NCI-H1436 treated with DMSO at 0.1 percent for 48 hours (cell line): ENCODE measurements at places on chromosomes 11 and 22.

DNA sequence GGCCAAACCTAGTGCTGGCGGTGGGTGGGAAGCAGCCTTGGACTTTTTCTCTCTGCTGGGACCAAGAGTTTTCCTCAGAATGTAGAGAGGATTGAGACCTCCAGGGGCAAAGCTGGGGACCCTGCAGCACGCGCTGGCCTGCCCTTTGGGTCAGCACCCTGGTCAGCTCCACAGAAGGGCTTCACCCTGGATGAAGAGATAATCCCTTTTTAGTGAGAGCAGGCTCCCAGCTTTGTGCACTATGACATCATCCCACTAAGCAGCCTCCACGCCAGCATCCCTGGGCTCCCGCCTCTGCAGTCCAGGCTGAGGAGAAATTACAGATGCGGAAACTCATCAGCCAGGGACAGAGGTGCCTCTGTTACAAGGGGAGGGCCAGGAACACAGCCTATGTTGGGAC, 23.5 kb downstream of the DRICH1 start:
- DNase-seq: no peak

- DNase-seq: no peak
These were observed 72.6 kb downstream of the DEPDC5 start for GRCh38 chr22:31826443-31826842.

GRCh38 chr11:3015796-3016195, 23.7 kb upstream of the NAP1L4 start:
- no peak for DNase-seq

DNA sequence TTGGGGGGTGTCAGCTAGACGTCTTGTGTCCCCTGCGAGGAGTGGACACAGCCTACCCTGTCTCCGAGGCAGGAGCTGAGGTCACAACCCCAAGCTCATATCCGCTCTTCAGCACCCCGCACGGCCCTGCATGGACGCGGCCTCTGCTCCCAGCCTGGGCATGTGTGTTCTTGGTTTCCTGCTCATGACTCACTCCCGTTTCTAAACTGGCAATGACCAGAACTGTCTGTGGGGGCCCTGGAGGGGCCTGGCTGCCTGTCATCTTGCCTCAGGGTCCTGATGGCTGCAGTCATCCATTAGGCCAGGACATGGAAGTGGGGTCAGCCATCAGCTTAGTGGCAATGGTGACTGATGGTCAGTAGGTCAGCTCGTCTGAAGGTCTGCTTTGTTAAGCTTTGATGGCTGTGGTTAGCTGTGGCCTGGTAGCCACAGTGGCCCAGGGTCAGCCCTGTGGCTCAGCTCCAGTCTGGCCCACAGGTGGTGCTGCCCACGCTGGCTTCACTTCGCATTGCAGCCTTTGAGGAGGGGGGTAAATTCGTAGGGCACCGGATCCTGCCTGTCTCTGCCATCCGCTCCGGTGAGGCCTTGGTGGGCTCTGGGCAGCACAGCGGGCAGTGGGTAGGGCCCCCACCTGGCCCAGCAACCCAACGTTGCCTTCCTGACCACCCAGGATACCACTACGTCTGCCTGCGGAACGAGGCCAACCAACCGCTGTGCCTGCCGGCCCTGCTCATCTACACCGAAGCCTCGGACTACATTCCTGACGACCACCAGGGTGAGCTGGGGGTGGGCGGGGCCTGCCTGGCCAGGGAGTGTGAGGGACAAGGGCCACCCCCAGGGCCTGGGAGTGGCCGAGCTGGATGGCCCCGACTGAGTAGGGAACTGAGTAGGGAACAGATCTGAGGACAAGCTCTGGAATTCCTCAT, 12.0 kb downstream of the PLCB3 start:
- DNase-seq: no peak

DNA sequence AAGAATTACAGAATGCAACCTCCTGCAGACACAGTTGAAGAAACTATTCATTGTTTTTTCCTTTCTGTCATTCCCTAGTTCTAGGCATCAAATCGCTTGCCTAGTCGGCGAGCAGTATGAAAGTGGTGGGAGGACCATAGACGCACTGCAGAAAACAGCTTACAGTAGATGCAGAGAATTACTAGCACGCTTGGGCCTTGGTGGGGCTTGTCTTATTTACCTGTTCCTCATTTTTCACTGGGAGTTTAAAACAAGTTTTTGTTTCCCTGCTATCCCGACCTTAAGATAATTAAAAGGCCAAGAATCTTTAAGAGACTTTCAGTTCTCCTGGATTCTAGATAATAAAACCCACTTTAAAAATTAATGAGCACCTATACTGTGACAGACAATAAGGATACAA, 713 bp upstream of the ARL14EP start:
- no peak for DNase-seq

DNA sequence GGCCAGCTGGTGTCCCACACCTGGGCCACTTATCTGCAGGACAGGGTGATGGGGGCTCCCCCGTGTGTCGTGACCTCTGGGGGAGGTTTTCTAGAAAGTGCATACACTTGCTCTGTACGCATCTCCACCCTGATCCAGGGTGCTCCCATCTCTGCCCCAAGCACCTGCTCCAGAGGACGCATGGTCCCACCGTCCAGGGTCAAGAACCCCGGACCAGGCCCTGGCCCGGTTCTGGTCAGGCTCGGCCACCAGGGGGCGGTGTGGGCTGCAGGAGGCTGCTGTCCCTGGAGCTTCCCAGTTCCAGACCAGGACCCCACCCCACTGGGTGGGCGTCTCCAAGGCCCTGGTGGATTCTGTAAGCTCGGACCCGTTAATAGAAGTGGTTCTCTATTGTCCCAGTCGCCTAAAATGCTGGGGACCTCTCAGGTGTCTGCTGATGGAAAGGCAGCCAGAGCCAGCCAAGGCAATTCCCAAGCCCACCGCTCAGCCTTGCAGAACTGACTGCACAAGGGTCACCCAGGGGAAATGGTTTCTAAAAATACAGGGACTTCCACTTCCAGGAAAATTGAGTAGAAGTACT, 34.7 kb upstream of the SEPTIN5 start:
- DNase-seq: no peak

DNA sequence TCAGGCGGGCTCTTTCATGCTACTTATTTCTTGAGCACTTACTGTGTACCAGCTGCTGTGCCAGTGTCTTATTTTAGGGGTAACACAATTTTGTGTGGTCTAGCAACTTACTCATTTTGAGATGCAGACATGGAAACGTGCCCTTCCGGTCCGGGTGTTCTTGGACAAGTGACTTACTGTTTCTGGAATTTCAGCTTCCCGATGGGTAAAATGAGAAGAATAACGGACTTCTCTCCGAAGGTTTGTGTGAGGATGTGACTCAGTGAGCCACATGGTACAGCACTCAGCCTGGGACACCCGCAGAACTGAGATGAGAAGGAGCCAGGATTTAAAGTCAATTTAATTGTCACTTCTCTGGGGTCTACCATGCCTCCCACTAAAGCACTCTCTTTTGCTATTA, 114.5 kb upstream of the SYT13 start:
- no peak for DNase-seq

GRCh38 chr11:44797051-44797450, 70.3 kb downstream of the TSPAN18 start:
- DNase-seq: no peak

GRCh38 chr11:134412203-134413042, at the start of gene B3GAT1:
B3GAT1 (minus strand) TSS chr11:134412242; CDS start chr11:134387659, 24,583 bp downstream.
- no peak for DNase-seq

DNA sequence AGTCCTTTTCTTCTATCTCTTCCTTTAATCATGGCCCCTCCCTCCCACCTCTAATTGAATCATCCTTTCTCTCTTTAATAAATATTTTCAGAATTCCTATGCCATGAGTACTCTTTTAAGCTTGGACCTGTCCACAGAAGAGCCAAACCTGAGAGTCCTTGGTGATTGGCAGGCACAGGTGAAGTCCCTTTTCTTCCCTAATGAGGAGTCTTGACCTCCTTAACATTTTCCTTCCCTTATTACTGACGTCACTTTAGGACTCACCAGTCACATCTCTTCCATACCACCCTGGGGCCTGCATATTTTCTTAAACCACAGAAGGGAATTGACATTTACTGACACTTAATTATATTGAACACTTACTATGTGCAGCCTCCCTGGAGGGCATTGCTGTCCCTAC, 41.0 kb upstream of the RASSF10 start:
- DNase-seq: no peak

DNA sequence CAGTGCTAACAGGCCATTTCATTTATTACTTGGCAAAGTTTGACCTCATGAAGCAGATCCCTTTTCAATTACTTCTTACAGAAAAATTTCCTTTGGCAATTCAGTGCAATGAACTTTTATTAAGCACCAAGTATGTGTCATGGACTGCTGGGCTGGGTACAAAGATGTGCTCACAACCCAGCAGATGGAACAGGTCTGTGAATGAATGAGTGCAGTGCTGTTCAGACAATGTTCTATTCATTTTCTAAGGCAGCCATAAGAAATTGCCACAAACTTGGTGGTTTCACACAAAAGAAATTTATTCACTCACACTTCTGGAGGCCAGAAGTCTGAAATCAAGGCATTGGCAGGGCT, 428.5 kb downstream of the SOX6 start:
- DNase-seq: no peak

- DNase-seq: no peak
These were observed 85.3 kb upstream of the CCDC90B start for GRCh38 chr11:83371489-83371888.

DNA sequence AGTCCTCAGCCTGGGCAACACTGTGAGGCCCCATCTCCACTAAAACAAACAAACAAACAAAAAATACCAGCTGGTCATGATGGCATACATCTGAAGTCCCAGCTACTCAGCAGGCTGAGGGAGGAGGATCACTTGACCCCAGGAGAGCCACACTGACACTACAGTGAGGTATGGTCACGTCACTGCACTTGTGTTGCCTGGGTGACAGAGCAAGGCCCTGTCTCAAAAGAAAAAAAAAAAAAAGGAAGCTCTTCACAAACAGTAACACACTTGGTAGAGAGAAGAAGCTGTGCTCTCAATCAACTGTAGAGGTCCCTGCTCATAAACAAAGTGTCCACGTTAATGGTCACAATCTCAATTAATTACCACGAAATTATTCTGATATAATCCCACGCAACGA, 401.6 kb upstream of the CCDC90B start:
- DNase-seq: no peak

DNA sequence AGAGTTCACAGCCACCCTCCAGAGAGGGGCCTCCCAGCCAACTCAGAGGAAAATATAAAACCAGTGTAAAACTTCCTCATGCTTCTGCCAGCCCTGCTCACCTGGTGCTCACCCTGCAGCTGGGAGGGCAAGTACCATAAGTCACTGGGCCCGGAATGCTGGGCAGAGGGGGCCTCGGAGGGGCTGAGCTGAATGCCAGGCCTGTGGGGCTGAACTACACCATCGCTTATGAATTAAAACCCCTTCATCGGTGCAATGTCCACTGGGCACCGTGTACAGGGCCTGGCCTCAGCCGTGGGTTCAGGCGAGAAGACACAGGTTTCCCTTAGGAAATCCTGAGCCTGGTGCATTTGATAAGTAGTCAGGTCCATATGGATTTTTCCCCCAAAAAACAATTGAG, 828.6 kb downstream of the TBC1D22A start:
- DNase-seq: no peak

GRCh38 chr22:50258361-50259292, 2.9 kb downstream of the MAPK12 start:
- DNase-seq: no peak

GRCh38 chr11:125777309-125777708, 1.3 kb downstream of the PATE2 start:
- no peak for DNase-seq

GRCh38 chr11:2473361-2474058, 28.7 kb downstream of the KCNQ1 start:
- DNase-seq: no peak

- no peak for DNase-seq
These were observed 60.6 kb downstream of the PPP6R2 start for GRCh38 chr22:50403701-50404101.

GRCh38 chr11:67266449-67267187, at the start of gene GRK2:
GRK2 (plus strand) TSS chr11:67266473; CDS start chr11:67266700, 227 bp downstream.
- no peak for DNase-seq

DNA sequence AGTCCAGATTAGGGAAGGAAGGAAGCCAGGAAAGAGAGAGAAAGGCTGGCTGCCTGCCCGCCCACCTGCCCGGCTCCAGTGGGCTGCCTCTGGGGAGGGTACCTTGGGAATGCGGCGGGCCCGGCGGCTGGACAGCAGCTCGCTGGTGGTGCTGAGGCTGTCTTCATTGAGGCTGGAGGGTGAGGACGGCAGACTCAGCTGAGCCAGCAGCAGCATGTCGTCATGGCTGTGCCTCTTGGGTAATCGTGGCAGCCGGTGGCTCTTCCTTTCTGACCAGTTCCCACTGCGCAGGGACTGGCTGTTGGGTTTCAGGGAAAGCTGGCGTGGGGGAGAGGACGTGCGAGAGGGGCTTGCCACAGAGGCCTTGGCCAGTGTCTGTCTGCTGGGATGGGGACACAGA, 32.9 kb downstream of the RPL27A start:
- no peak for DNase-seq

DNA sequence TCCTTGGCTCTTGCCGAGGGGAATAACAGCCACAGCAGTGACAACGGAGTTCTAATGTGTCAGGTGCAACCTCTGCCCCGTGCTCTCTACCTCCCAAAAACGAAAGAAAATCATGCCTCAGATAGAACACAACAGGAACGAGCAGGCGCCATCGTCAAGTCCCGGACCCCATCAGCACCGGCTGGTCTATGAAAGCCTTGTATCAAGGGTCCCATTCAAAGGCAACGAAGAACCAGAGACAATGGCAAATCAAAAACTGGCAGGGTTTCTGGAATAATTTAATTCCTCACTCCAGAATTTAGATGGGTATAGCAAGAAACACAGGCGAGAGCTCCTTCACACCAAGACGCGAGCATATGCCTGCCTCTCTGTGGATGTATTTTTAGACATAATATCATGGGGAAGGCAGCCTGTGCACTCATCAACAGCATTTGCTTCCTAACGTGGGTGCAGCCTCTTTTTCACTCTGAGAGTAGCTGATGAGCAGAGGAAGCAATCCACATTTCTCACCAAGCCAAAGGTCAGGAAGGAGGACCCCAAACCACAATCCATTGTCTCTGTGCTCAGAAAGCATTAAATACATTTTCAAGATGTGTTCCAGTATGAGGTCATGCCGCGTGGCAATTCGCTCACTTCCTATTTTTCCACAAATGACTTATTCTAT, 193.4 kb upstream of the BLID start:
- no peak for DNase-seq
